ENCODE measurements at places on chromosomes 2 and 18.

- no peak for DNase-seq
Observed at GRCh38 chr2:207983641-207984042, 41.7 kb downstream of the PLEKHM3 start.

- no peak for DNase-seq
Observed at GRCh38 chr2:102080451-102081242, 61.9 kb upstream of the IL1R1 start.

DNA sequence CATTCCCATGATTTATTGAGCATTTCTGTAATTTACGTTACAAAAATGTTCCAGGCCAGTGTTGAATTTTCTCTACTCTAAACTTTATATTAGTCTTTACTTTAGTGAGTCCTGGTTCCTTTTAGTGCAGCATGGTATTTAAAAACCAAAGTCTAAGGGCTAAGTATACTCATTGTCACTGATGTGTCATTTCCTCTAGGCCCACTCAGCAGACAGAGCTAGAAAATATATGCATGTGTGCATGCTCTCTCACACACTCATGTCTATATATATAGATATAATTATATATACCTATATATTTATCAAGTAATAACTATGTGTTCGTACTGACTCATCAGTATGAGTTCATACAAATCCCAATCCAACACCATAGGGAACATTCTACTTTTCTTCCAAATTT, 132.5 kb upstream of the SLC8A1 start:
- DNase-seq: no peak

DNA sequence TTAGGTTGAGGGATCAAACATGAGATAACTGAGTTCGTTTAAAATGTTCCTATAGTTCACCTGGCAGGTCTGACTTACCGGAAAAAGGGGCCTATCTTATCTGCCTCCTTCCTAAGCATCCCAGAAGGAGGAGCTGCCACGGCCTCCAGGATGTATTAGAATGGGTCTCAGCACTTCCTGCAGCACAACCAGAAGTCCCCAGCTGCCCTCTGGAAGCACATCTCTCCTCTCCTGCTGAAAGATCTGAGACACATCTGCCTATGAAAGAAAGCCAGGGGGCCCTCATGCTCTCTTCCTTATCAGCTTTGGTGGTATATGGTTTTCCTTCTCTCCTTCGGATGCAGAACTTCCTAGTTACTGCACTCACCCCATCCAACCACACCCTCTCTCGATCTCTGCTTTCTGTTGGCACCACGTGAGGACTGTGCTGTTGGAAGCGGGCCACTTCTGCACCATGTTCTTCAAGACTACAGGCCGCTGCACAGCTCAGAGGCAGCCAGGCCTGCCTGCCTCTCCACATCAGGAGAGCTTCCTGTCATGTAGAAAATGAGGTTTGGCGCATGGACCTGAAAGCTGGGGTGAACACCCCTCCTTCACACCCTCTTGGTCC, 6.5 kb downstream of the IGFBP5 start:
- DNase-seq: no peak

- no peak for DNase-seq
Observed at GRCh38 chr2:230700447-230700846, 12.2 kb upstream of the CAB39 start.

DNA sequence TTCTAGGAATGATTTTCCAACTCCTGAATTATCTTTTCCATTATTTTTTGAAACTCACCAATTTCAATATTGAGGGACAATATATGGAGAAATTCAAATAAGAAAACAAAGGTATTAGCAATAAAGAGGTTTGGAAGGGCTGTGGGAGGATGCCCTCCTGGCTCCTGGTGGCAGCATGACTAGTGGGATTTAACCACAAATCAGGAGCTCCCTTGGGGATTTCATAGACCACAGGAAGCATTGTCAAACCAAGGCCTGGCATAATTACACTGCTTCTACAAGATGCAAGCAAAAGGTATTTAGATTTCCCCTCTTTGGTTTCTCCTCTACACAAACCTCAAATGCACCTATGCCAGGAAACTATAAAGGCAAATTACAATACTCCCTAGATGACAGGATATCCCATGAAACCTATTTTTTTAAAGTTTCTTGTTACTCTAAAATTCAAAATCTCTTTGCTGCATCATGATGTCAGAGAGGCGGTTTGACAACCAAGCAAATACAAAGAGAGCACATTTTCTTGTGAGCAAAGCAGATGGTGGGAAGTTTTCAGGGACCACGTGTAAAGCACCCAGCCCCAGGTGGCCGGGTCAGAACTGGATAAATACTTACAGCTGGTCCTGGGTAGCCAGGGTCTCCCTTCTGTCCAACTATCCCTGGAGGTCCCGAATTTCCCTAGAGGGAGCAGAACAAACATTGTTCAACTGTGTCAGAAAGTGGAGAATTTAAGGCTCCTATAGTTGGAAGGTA, 67.9 kb downstream of the COL6A3 start:
- no peak for DNase-seq

DNA sequence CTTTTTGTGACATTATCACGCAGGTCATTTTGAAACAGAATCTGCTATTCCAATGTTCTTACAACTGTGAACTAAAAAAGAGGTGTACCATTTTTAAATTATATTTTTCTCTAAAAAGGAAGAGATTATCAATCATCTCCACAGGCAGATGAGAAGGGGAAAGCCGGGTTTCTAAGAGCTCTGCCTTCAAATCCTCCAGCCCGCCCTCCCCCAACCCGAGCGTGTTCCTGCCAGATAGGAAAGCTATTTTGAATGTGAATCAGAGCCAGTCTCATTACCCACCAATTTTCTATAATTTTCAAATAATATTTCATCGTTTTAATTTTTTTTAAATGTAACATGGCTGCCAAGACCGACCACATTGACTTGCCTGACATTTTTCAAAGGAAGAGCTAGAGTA, 65.9 kb downstream of the KCNF1 start:
- DNase-seq: no peak

DNA sequence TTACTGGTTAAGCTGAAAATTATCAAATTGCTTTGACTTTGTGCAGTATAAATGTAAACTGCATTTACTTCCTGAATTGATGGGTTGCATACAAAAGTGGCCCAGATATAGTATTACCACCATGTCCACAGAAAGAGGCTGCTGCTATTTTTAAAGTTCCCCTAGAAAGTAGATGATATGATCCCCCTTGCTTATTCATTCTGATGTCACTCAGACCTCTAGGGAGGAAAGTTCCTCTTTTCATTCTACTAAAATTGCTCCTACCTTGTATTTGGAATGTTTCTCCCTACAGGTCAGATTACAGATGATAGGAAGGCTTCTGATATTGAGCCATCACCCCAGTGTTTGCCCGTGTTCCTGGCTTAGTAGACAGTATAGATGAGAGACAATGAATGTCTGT, 247.6 kb upstream of the TNP1 start:
- DNase-seq: no peak

DNA sequence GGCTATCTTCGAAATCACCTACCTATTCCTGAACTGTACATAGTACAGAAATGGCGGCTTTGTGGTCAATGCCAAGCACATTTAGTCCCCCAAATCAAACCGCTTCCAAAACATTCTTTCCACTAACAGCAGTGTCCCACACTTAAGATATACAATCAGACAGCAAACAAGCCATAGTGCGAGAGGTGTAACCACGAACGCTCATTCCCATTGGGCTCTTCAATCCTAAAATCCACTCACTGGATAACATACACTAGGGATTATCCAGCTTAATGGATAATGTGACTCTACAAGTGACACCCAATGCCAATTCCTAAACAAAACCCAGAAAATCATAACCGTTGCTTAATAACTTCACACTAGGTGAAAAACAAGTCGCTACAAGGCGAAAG, 2.0 kb downstream of the XPO1 start:
- no peak for DNase-seq

DNA sequence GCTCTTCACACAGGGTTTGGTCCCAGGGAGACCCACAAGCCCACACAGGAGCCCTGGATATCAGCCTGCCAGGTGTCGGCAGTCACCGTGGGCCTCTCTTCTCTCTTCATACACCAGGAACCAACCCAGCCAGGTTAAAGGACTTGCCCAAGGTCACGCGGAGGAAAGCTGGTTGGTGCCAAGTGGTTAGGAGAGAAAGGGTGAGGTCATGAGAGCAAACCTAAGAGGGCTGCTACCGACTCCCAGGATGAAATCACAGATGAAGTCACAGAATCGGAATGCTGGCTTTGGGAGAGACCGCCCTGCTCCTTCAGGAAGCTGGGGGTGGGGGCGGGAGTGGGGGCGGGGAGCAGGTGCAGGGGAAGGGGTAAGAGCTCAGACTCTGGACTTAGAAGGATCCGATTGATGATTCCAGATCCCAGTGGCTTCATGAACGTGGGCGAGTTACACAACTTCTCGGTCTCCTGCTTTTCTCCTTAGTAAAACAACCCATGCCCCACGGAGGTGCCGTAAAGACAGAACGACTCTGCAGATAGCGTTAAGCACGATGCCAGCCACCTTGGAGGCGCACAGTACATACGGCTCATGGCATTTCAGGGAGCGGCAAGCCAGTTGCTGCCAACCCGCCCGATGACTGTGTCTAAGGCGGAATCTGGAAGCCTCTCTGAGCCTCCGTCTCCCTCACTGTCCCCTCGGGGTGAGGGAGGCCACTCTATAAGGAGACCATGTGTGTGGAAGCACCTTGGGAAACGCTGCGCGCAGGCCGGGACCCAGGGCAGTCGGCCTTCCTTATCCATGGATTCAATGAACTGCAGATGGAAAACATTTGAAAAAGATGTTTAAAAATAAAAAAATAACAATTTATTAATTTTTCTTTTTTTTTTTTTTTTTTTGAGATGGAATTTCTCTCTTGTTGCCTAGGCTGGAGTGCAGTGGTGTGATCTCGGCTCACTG, 23.0 kb upstream of the TAF1B start:
- no peak for DNase-seq

GRCh38 chr18:70453058-70453775, 164.4 kb downstream of the SOCS6 start:
- DNase-seq: no peak

DNA sequence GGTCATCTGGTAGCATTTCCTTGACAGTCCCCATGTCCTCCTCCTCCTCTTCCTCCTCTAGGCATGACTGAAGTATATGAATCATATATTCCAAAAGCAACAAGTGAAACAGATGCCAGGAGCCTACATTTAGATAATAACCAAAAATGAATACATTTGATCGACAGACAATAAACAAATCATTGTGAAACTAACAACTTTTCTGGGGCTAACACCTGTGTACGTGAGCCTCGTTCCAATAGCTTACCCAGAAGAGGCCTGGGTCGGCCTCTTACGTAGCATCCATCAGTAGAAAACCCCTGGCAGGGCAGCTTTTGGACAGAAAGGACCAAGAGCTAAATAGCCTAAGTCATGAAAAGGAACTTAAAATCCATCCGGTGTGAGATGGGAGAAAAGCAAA, 15.3 kb upstream of the CREG2 start:
- no peak for DNase-seq

DNA sequence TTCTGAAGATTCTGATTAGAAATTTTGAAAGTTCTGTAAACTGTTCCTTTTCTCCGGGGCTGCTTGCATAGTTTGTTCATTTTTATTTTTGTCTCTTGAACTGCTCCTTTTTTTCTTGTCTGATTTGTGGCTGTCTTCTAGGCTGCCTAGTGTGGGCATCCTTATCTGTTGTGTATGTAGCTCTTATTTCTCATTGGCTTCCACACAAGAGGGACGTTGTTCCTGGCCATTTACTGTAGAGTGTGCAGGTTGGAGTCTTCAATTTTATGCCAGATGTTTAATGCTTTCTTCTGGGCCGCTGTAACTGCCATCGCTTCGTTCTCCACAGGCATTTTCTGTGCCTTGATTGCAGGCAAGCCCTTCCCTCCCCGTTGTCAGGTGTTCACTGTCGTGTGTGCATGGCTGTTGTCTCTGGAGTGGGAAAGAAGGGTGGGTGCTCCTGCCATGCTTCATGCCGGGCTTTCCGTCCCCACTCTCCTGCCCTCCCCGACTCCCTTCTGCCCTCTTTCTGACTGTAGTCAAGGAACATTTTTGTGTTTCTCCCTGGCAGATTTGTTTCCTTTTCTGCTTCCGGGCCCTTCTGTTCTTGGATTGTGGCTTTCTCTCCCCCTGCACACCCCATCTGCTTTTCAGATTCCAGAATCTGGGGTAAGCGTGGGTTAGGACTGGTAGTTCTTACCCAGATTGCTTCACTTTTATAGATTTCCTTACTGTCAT, 15.5 kb downstream of the CEP192 start:
- DNase-seq: no peak

DNA sequence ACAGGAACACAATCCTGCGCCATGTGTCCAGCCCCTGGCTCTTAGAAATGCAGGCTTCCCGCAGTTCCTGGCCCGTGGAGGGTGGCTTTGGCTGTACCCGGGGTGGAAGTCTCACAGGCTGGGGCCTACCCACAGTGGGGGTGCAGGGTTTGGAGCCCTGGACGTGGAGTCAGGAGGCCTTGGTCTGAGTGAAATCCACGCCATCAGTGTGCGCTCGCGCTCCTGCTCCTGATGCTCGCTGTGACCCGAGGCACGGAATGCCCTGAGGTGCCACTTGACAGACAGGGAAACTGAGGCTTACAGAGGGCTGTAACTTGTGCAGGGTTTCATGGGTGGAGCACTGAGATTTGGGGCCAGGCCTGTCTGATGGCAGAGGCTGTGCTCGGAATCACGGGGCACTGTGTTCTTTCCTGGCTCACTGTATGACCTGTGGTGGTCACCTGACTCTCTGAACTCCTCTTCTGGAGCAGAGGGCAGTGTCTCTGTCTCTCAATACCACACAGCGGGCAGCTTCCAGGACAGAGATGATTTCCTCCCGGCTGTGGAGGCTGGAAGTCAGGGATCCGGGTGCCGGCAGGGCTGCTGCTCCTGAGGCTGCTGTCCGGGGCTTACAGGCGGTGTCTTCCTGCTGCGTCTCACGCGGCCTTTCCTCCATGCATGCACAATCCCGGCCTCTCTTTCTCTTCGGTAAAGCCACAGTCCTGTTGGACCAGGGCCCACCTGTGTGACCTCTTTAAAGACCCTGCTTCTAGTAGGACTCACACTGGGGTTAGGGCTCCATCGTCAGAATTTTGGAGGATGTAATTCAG, 25.9 kb upstream of the ALLC start:
- no peak for DNase-seq

- DNase-seq: no peak
Observed at GRCh38 chr2:45944074-45944473, 292.6 kb downstream of the PRKCE start.

GRCh38 chr2:184769023-184769422, 170.7 kb downstream of the ZNF804A start:
- no peak for DNase-seq

GRCh38 chr2:120476141-120476540, 130.2 kb downstream of the INHBB start:
- DNase-seq: no peak

DNA sequence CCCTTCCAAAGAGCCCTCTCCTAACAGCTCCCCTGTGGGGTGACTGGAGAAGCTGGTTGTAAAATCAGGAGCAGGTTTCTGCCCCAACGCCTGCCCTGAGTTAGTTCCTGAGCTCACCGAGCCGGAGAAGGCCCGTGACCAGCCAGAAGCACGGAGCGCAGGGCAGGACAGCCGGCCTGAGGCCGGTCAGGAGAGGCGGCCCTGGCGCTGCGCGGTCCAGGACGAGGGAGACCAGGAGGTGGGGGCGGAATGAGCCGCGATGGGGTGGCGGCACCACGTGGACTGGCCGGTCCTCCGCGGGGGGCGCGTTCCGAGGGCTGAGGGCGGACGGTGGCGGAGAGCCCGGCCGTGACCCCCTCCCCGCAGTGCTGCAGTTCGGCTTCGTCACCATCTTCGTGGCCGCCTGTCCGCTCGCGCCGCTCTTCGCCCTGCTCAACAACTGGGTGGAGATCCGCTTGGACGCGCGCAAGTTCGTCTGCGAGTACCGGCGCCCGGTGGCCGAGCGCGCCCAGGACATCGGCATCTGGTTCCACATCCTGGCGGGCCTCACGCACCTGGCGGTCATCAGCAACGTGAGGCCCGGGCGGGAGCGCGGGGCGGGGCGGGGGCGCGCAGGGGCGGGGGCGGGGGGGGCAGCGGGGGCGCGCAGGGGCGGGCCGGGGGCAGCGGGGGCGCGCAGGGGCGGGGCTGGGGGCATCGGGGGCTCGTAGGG, 29.0 kb downstream of the ANO7 start:
- peak; percentile 90 for DNase-seq
